NCI-H446 treated with DMSO at 0.1 percent for 48 hours (cell line): ENCODE measurements at places on chromosomes 2 and 18.

- peak; percentile 56 for DNase-seq
These were observed 408.0 kb downstream of the LRATD1 start for GRCh38 chr2:15040429-15041084.

DNA sequence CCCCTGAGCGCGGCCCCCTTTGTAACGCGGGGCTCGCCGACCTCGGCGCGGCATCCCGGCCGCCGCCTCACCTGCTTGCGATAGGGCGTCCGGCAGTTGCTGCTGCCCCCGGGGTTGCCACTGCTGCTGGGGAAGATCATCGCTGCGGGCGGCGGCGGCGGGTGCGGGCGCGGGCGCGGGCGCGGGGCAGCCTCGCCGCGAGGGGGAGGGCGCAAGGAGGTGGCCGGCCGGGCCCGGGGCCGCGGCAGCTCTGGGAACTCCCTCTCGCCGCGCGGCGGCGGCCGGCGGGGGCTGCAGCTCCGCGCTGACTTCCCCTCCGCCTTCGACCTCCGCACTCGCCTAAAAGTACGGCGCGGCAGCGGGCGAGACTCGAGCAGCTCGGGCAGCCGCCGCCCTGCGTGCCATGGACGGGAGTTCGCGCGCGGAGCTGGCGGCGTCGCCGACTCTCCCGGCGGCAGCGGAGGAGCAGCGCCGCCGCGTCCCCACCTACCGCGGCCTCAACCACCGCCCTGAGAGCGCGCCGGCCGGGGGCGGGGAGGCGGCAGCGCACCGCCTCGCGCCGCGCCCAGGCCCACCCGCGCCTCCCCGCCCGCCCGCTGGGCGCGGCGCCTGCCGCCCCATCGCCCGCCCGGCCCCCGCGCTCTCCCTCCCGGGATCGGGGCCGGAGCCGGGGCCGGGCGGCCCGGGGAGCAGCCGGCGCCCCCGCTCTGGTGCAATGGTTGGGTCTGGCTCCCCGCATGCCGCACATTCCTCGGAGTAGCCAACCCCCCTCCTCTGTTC, 86.0 kb downstream of the RBMS1 start:
- DNase-seq, result no peak

DNA sequence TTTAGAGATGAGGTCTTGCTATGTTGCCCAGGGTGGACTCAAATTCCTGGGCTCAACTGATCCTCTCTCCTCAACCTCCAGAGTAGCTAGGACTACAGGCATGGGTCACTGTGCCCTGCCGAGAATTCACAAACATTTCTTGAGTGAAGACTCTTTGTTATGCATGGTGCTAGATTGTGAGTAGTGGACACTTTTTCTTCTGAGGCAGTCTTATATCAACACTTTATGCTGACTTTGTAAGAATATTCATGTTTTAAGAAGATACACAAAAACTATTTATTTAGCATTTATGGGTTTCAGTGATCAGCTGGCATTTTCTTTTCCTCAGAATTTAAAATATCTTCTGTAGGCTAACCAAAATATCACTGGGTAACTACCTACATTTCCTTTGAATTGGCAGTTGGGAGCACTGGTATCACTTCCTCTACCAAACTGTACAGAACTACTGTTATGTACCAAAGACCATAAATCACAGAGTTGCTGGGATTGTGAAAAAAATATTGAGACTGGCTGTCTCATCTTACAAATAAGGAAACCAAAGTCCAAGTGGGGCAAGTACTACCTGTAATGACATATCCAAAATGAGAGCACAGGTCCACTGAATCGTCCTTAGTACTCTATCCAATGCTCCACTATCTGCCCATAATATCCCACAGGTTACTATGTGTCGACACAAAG, 34.0 kb downstream of the DOCK10 start:
- no peak for DNase-seq

DNA sequence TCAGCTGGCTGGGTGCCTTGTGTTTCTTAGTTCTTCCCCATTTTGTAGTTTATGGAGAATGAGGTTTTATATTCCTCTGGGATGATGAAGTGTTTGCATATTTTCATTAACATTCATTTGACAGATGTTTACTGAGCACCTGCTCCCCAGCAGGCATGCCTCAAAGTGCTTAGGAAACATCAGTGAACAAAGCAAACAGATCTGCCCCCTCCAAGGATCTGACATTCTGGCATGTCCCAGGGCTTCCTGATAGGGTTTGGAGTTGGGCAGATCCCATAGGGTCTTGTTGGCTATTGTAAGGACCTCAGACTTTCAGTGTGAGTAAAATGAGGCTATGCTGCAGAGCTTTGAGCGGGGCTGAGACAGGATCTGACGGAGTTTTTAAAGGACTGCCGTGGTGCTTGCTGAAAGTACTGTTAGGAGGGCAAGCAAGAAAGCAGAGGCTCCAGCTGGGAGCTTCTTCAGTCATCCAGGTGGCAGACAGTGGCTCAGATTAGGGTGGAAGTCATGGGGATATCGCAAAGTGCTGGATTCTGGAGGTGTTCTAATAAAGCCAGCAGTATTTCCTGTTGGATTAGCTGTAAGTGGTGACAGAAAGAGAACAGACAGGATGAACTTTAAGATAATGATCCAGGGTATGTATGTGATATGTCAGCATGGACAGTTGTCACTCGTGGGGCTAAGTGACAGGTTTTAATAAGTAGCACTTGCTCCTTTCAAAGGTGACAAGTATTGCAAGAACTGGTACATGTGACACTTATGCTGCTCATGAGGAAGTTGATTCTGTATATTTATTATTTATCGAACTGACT, 11.3 kb upstream of the IAH1 start:
- DNase-seq, result no peak

GRCh38 chr2:210004881-210005280, 2.4 kb downstream of the RPE start:
- no peak for DNase-seq

GRCh38 chr2:24012521-24013188, 2.8 kb downstream of the MFSD2B start:
- no peak for DNase-seq

- peak; percentile 13 for DNase-seq
These were observed 79.7 kb upstream of the MSH2 start for GRCh38 chr2:47323009-47323821.

GRCh38 chr18:27130065-27130630, 55.0 kb downstream of the CHST9 start:
- no peak for DNase-seq

- no peak for DNase-seq
These were observed 72.6 kb downstream of the ANKRD44 start for GRCh38 chr2:197238043-197238365.

DNA sequence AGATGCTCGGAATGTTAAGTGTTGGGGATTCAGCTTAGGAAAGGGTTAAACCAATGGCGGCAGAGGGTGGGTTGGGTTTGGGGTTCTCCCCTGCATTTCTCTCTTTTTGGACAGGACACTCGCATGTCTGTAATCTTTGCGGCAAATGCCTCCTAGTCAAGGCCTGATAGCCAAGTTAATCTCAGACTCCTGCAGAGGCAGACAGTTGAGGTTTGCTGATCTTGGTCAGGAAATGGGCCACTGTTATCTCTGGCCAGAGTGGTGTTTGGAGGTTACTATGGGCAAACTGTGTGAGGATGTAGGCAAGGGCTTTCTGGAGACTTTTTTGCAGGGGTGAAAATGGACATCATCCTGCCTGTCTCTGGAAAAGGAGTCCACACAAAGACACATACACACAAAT, 188.8 kb downstream of the SETBP1 start:
- no peak for DNase-seq

GRCh38 chr18:13500869-13501542, 225.4 kb downstream of the FAM210A start:
- DNase-seq, result peak; percentile 2

- DNase-seq, result no peak
These were observed 32.1 kb downstream of the PPM1B start for GRCh38 chr2:44200759-44201158.

- no peak for DNase-seq
These were observed 15.9 kb upstream of the CHAC2 start for GRCh38 chr2:53751728-53752127.

DNA sequence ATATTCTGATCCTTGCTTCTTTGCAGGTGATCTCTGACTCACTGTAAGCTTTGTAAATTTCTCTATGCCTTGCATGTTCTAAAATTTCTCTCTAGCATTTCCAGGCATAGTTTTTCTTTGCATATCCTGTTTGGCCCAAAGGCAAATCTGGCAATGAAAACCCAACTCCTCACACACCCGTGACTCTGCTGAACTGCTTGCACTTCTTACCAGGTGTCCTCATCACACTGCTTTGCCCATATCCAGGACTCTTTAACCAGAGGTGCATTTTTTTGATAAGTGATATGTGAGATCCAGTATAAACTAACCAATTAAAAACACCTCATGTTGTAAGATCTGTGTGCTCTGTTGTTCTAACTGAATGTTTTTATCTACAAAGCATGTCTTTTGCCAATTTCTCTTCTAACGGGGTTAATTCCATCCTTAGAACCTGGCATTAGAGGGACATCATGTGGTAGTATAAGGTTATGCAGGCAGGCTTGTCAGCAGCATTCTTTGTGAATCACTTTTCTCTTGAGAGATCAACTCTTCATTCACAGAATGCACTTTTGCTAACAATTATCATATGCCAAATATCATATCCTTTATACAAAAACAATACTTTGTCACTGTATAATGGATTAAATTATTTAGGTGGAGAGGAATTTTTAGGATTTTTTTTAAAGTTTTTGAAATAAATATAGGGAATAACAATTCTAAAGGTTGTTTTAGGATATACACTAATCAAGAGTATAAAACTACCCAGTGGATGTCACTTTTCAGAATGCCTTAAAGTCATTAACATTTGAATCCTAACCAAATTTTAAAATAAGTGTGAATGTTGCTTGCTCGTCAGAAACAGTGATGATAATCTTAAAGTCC, 20.8 kb upstream of the TMX3 start:
- DNase-seq, result peak; percentile 3

- DNase-seq, result no peak
These were observed 181.2 kb upstream of the LRATD1 start for GRCh38 chr2:14451312-14451711.

GRCh38 chr18:60649842-60650536, 277.4 kb upstream of the MC4R start:
- no peak for DNase-seq

GRCh38 chr2:238861766-238862315, 14.0 kb downstream of the TWIST2 start:
- no peak for DNase-seq

DNA sequence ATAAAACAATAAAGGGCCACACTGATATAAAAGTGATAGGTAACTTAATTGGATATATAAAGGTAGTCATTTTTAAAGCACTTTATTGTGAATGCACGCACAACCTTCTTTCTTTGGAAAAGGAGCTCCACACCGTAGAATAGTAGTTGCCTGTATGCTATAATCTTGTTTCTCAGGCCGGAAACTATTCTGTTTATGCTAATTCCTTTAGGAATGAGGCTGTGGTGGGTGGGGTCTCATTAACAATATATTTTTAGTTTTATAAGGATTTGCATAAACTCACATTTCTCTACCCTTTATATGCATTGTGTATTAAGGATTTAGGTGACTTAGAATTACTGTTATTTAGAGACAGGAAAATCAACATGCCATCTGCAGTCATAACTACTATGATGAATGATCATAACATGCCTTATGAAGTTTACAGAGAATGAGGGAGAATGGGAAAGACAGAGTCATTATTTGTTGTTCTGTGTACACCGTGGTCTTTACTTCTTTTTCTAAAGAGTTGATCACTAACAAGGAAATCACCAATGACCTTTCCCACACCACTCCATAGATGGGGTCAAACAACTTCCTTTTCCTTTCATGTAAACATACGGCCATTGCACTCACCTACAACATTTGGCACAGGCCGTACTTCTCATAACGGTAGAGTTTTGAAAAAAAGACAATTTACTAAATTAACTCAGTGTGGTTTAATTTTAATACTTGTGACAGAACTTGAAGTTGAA, 84.5 kb downstream of the PIEZO2 start:
- DNase-seq, result no peak

DNA sequence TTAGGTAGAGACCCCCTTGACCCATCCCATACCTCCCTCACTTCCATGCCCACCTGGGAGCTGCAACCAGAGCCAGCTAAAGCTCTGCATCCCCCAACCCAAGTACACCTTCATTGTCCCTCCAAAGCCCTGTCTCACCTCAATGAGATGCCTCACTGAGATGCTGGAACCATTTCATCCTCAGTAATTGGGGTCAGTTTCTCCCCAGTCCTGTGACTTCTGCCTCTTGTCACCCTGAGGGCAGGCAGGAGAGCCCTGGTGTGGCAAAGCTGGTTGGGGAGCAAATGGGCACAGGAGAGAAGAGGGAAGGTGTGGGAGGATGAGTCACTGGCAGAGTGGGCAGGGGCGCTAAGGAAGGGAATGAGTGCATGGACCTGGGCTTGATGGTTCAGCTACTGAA, 27.9 kb upstream of the NT5DC4 start:
- no peak for DNase-seq
